NCI-H526 (cell line): ENCODE measurements at places on chromosomes 16 and 17.

- DNase-seq: no peak
Observed at GRCh38 chr17:69884846-69885245, 190.2 kb upstream of the KCNJ16 start.

- DNase-seq: no peak
Observed at GRCh38 chr17:67353929-67354574, 12.3 kb downstream of the PSMD12 start.

GRCh38 chr17:34865716-34866115 lies 95.5 kb downstream of the CCT6B start:
- DNase-seq: no peak

DNA sequence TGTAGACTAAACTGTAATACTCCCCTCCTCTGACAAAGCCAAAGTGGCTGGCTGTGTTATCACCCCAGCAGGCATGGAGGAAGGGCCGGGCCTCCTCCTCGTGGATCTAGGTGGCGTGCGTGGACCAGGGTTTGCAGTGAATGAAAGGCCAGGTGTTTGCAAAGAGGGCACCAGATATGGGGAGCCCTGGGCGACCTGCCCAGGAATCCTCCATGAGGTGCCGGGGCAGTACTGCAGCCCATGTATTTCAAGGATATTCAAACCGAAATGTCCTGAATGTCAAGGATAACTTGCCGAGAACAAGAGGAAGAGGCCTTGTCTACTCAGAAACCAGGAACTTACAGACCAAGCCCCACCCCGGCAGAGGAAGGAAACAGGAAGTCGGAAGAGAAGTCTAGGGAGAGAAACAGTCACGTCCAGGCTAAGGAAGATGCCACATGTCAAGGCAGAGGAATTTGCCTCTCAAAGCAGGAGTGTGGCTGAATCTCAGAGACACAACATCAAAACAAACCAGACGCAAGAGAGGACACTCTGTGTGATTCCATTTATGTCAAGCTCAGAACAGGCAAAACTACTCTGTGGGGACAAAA lies 13.7 kb upstream of the OSGIN1 start:
- DNase-seq: no peak

GRCh38 chr17:62870552-62870971 lies 62.4 kb upstream of the MARCHF10 start:
- DNase-seq: peak; percentile 67

- no peak for DNase-seq
Observed at GRCh38 chr17:74873874-74874614, 1.2 kb upstream of the FDXR start.

DNA sequence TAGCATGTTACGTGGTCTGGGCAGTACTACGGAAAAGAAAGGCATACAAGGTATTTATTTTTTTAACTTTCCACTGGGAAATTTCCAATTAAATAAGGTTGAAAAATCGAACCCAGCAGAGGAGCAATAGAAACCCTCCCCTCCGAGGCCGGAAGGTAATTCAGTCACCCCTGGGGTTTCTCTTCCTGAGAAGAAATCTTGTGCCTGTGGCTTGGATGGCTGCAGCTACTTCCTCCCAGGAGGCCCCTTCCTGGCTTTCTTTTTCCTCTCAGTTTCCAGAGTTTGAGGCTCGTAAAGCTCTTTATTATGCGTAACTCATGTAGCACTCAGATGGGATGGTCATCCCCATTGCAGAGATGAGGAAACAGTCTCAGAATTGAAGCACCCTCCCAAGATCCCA lies 140.3 kb downstream of the ASIC2 start:
- DNase-seq: no peak

GRCh38 chr16:57626420-57627170 lies 1.8 kb upstream of the ADGRG1 start:
- DNase-seq: no peak

DNA sequence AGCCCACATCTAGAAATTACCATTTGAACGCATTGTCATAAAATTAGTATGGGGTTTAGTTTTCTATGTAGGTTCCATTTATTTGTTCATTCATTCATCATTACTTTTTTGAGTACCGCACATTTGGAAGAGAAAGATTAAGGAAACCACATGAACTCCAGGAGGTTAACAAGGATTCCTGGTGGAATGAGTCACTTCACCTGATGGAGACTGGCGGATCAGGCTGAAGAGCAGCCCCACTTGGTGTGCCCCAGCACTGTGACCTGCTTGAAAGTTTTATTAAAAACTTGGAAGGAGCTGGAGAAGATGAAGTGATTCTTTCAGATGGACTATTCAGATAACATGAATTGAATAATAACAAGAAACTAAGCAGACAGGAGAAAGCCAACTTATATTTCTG lies 293.6 kb upstream of the CDH11 start:
- no peak for DNase-seq

DNA sequence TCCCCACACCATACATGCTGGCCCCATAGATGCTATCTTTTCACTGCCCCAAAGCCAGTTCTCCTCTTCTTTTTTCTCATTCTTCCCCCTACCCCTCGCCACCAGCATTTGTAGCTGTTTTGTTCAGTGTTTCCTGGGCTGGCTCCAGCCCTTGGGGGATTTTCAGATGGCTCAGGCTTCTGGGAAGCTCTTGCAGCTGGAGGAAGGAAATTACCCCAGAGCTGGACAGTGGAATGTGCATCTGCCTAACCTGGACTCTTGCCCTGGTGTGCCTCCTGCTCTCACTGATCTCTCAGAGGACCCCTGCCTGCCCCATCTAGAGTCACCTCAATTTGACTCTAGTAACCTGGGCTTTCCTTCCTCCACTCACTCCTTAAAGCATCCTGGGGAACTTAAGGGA lies 82.8 kb downstream of the MYH13 start:
- no peak for DNase-seq

DNA sequence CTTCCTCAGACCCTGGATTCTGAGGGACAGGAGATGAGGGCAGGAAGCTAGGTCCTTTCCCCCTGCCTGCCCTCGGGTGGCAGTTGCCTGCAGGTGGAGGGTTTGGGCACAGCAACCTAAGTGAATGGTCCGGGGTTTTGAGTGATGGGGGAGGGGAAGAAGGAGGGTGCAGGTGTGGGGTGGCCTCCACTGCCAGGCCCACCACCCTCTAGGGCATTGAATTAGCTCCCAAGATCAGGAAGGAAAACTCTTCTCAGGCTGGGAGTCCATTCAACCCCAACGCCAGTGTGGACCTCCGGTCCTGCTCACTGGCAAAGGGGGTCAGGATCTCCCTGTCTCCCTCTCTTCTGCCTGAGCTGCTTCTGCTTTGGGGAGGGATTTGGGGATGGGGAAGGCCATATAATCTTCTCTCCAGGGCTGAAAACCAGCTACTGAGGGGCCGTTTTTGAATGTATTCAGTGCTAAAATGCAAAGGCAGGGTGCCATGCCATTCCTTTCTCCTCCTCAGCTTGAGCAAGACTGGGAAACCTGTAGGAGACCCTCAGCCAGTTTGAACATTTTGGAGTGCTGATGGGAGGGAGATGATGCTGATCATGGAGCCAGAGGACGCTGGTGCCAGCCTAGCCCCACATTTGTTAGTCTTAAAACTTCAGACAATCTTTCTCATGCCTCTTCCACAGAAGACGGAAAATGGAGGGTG lies 18.8 kb downstream of the GRB7 start:
- no peak for DNase-seq

GRCh38 chr16:87012954-87013938 lies 303.9 kb downstream of the C16orf95 start:
- DNase-seq: no peak

- DNase-seq: no peak
Observed at GRCh38 chr17:40596261-40596919, 31.1 kb upstream of the CCR7 start.

GRCh38 chr16:59510008-59510424 lies 775.9 kb upstream of the GOT2 start:
- DNase-seq: no peak

- DNase-seq: no peak
Observed at GRCh38 chr17:8018436-8018835, 16.0 kb downstream of the GUCY2D start.

DNA sequence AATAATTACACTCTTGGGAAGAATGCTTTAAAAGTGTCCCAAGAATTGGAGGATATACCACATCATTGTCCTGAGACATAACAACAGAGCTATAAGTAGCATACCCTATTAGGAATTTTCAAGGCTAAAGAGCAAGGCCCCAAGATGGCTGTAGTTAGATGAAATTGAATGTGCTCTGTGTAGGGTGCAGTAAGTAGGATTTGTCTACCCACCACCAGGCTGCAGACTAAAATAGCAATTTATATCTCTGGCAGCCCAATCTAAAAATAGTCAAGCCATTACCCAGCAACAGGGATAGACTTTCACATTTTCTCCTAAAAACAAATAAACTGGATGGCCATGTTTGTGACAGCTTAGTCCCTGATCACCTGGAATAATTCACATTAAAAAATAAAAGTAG lies 5.6 kb downstream of the MMD start:
- DNase-seq: no peak

- DNase-seq: no peak
Observed at GRCh38 chr17:18960803-18961511, 9.0 kb downstream of the SLC5A10 start.

- no peak for DNase-seq
Observed at GRCh38 chr17:46108550-46109110, 84.6 kb downstream of the KANSL1 start.

DNA sequence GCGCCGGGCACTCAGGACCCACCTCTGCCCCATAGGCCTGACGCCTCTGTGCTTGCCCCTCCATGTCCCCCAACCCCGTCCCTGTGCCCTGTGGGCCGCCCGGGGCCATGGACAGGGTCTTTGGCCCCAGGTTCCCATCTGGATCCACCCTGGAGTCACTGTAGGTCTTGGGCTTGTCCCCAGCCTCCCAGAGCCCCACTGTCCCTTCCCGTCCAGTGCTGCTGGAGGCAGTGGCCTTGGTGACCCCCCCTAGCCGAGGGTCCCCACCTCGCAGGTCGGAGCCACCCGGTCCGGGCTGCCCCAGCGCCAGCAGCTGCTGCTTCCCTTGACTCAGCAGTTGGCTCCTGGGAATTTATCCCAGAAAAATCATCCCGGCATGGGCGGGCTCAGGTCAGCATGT lies 49.3 kb downstream of the ZFPM1 start:
- DNase-seq: no peak

DNA sequence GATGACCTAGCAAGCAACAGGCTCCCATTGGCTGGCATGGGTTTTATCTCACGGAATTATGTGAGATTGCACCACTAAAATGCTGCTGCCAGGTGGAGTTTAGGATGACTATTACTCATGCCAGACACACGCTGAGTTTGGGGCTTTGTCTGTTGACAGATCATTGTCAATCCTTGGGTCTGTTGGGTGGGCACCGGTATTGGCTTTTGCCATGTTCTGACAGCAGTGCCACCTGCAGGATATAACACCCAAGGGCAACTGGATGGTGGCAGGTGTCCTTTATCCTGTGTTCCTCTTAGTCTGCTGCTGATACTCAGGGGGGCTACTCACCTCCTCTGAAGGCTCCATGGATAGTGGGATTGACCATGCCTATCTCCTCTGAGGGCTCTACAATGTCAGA lies 221.6 kb upstream of the DYNLRB2 start:
- peak; percentile 30 for DNase-seq

- DNase-seq: no peak
Observed at GRCh38 chr17:48734333-48735061, 5.9 kb upstream of the HOXB13 start.

DNA sequence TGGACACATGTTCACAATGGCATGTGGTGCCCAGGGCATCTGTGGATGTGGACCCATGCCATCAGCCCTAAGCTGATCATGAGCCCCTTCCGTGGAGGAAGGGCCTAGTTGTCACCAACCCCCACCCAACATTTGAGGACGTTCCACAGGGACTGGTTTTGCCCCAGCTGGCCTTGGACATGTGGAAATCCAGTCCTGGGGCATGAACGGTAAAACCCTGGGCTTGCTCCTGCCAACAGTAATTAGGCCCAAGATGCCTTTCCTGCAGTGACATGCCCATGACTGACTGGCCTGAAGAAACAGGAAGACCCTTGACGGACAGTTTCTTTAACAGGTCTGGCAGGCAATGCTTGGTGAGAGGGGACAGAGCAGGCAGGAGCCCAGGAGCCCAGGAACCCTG lies 7.7 kb downstream of the TNS4 start:
- DNase-seq: no peak

GRCh38 chr17:8609910-8610309 lies 20.6 kb downstream of the MYH10 start:
- DNase-seq: no peak

DNA sequence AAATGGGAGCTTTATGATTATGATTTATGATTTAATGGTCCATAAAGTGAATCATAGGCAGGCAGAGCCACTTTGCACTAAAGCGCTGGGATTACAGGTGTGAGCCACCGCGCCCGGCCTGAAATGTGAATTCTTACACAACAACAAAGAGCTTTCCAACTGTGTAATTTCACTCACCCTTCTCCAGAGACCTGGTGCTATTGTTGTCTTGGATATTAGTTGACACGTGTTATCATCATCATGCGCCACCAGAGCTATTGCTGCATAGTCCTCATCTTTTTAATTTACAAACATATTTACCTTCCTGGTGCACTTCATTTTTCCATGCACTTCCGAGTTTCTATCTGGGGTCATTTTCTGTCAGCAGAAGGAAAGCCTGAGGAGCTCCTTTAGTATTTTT lies 4.8 kb upstream of the UTS2R start:
- DNase-seq: no peak

DNA sequence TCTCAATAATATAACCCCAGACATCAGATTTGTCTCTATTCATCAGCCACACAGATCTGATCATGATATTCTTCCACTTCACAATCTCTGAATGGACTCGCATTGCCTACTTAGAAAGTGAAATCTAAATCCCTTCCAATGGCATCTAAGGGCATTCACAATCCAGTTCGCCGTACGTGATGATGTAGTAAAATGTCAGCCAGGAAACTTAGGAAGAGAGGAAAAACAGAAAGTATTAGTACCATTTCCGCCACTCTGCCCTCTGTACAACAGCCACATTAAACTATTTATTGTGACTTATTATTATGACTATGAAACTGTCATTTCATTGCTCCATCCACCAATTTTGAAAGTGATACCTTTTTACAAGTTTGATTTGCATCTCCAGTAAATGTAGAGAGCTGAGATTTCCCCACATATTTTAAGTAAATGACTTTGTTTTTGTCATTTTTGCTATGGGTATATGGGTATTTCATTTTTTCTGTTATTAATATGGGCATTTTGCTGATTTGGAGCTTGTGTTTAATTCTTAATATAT lies 69.4 kb upstream of the SMIM36 start:
- no peak for DNase-seq

DNA sequence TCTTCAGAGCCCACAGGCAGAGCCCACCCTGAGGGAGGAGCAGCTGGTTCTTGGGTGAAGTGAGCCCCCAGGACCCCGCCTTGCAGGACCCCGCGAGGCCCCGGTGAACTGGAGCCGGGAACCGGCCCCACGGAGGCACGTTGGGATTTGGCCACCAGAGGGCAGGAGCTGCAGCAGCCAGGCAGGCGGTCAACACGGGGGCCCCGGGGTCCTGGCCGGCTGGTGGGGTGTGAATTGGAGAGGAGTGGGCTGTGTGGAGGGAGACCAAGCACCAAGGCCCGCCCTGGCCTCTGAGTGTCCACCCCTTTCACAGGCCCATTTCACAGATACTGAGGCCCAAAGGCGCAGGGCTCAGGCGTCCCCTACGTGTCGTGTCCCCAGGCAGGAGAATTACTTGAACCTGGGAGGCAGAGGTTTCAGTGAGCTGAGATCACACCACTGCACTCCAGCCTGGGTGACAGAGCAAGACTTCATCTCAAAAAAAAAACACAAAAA lies 2.2 kb downstream of the DPEP1 start:
- DNase-seq: peak; percentile 19

- DNase-seq: no peak
Observed at GRCh38 chr17:2040219-2040827, 1.5 kb upstream of the OVCA2 start.

GRCh38 chr17:9370467-9370866 lies 205.2 kb downstream of the STX8 start:
- no peak for DNase-seq

- DNase-seq: no peak
Observed at GRCh38 chr16:89536371-89536770, 24.1 kb upstream of the RPL13 start.
